GM04504 (cell line): ENCODE measurements at places on chromosomes 2 and 18.

- DNase-seq = no peak
Measured at GRCh38 chr2:239866350-239866749, 158.8 kb downstream of the NDUFA10 start.

- no peak for DNase-seq
Measured at GRCh38 chr18:50131591-50131990, 63.4 kb downstream of the MYO5B start.

GRCh38 chr18:37520508-37520907, 45.1 kb downstream of the CELF4 start:
- no peak for DNase-seq

- DNase-seq = no peak
Measured at GRCh38 chr2:39320162-39320561, 76.4 kb upstream of the CDKL4 start.

- no peak for DNase-seq
Measured at GRCh38 chr18:45689396-45689795, 34.6 kb upstream of the SLC14A1 start.

DNA sequence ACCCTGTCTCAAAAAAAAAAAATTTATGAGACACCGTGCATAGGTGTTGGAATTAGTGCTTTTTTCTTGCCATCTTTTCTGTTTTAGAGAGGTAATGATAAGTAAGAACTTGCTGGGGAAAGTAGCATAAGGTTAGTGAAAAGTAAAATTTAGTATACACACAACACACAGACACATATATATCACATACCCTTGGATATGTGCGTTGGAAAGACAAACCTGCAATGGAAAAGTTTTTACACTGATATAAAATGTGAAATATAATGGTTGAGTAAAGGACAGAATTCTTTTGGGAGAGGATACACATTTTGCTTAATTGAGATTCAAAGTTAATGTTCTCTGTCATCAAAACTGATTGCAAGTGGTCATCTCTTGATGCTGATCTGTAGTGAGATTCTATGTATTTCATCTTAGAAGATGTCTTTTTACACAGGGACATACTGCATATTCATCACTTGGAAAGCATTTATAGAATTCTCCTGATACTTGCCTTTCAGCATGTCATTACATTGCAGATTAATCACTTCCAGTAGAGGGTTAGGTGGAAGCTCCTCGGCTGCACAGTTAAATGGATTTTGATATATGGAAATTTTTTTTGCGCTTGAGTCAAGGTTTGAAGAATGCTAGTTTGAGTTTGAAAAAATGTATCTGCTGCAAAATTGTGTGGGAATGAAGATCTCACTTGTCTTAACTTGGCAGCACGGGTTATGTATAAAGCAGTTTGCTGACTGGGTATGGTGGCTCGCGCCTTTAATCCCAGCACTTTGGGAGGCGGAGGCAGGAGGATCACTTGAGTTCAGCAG, 13.5 kb downstream of the PPP1CB start:
- peak; percentile 51 for DNase-seq

DNA sequence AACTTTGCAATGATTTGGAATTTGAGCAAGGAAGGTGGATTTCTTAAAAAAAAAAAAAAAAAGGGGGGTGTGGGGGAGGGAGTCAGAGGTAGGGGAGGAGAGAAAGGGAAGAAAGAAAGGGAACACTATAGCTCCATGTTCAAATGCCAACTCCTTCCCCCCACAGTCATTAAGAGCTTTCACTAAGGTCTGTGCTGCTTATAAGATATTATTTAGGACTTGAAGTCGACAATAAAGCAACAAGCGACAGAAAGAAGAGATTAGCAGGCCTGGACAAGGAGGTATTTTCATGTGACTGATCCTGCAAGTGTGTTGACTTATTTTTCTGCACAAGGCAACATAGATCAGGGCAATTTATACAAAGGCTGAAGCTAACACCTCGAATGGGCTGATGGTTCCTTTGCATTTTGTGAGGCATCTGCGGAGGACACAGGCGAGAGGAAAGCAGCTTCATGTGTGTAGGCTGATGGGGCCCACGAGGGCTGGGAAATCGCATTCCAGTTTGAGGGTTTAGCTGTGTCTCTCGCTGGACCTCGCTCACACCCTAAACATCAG, 382.0 kb downstream of the SOX11 start:
- DNase-seq = no peak
